Stimulated activated CD8-positive, alpha-beta memory T cell treated with anti-CD3 and anti-CD28 coated beads, Interleukin-12 subunit alpha, Interleukin-12 subunit beta, amount 100 ng/mL, for 4 hours (primary cell): ENCODE measurements at places on chromosomes 1 and 21.

DNA sequence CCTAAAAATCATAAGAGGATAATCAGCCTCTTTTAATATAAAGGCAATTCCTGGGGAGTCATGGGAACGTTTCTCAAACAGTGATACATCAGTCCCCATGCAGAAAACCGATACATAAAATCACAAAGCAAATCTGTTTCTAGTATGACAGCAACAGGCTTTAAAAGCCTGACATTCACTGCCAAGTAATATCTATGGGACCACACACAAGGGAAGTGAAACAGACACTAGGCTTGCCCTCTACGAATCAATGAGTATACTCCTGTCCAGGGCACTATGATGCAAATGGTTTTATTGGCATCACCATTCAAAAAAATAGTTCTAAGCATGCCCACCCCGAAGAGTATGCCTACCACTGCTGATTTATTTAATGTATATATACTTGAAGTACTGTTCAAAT is 54.4 kb downstream of the TIAM1 start:
- DNase-seq, result no peak

GRCh38 chr1:30194046-30194619 is 529.3 kb downstream of the MATN1 start:
- DNase-seq, result no peak

DNA sequence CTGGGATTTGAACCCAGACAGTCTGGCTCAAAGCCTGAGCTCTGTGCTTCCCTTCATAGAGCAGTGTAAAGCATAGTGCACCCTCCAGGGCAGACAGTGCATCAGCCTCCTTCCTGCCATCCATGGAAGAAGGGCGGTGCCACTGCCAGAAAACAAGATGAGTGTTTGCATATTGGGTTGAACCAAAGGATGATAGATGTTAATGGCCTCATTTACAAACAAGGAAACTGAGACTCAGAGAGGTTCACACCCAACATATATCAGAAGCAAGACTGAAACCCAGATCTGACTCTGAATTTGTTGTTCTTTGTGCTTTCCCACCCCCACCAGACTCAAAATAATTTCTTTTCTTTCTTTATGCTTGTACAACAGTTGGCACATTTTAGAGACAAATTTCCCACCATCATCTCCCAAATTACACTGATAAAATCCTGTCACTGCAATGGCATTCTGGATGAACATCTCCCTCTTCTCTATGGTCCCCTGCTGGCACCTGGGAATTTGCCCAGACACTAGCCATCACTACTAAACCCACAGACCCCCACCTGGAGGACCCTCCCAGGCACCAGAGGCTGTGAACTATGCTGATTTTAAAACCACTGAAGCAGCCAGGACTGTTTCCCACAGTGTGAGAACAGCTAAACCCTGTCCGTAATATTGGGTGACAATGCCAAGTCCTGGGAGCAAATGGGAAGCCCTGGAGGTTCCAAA is 45.4 kb upstream of the MPZL1 start:
- no peak for DNase-seq

DNA sequence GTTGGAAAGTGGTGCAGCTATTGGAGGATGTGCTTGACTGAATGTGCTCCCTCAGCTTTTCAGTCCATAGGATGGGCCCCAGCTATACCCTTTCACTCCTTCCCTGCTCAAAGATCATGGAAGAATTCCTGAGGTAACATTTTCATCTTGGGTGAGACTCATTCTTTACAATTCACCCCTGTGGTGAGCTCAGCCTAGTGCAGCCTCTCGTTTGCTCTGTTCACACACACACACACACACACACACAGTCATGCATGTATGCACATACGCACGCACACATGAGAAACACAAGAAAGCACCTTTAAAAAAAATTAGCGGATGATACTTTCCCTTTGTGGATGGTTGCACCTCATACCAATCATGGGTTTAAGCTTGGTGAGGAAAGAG is 25.8 kb downstream of the CCN1 start:
- no peak for DNase-seq

DNA sequence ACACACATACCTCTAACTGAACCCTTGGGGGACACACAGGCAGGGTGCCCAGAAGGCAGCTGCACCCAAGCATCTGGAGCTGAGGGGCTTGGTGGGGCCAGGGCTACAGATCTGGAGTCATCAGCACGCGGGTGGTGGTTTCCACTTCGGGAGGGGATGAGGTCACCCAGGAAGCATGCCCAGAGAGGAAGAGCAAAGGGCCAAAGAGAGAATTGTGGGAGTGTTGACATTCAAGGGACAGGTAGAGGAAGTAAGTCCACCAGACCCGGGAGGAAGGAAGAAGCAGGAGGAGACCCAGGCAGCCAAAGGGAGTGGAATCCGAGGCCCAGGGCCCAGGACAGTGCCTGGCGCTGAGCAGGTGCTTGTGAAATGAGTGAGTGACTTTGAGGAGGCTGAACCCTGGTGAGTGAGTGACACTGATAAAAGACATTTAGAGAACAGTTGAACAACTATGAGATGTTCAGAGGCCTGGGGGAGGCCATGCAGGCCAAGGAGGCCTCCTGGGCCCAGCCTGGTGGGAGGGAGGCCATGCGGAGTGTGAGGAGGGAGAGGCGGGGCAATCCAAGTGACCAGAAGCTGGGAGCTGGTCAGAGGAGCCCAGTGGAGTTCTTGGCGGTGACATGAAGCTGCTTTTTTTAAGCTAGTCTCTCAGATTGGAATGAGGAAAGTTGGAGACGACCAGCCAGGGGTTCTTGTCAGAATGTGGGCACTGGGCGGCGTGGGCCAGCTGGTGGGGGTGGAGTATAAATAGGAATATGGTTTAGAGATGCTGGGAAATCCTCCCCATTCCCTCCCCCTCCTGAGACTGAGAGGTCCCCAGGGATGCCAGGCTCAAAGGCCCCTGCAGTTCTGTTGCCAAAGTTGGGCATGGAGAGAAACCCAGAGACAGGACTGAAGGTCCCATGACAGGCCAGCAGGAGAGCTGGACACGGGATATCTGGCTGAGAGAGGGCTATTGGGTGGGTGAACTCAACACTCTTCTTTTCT is 7.9 kb downstream of the CDK18 start:
- DNase-seq, result no peak

- DNase-seq, result no peak
These were observed 44.8 kb downstream of the USP25 start for GRCh38 chr21:15774590-15774989.

GRCh38 chr1:200354243-200354642 is 55.6 kb downstream of the ZNF281 start:
- no peak for DNase-seq

DNA sequence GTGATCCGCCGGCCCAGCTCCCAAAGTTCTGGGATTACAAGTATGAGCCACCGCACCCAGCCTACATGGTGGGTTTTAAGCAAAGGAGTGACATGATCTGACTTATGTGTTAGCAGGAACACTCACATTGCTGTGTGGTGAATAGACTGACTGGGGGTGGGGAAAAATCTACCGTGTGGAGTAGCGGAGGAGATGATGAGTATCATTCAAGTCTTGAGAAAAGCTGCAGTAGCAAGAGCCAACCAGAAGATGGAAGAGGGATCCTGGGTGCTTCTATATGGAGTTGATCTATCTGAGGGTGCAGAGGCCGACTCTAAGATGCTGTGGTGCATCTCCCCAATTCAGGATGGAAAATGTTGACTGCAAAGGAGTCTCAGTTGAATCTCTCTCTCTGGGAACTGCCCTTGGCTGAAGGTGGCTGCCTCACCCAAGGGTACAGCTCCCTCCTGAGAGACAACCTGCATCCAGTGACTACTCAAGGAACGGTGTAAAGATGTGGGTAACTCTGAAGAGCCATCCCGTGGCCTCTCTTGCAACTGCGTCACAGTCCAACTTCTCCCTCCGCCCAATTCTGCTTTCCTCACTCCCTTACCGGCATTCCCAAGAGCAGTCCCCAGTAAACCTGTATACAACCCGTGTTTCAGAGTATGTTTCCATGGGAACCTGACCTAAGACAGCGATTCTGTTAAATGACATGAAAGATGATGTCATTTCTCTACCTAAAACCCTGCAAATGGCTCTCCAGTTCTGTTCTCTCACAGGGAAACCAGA is 7.4 kb upstream of the B3GALNT2 start:
- DNase-seq, result no peak
